ENCODE measurements at places on chromosomes 7 and 10.

- H3K4me3 ChIP-seq: no peak overlapping the region
- H3K27ac ChIP-seq: no peak overlapping the region
- H3K4me1 ChIP-seq: peaks cover 19% of the 10 kb centered on the region
These were observed 64.6 kb upstream of the STEAP1B start for GRCh38 chr7:22564511-22565045.

DNA sequence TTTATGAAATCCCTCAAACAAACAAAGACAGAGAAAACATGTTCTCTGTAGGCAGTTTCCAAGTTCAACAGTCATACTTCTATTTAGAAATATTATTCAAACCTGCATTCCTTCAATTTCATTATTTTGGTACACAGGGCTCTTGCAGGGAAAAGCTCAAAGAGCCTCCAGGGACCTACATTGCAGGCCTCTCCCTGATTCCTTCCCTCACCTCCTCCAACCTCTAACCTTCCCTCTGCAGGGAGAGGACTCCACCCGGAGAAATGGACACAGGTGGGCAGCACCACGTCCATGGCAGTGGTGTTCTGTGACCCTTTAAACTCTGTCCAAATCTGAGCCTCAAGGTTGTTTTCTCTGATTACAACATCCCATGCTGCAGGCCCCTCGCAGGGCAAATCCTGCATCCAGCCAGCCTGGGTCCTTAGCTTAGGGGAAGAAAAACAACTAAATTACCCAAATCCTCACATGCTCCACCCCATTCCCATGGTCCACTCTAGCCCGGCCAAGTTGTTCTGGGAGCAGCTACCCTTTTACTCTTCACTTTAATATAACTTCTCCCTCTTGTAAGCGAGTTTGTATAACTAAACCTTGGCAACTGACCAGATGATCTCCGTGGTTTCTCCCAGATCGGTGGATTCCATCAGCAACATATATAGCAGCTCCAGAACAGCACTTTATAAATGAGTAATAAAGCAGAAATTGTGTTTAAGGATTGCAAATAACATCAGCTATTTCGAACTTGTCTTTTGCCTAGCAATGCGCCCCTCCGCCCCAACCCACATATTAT, 129.8 kb downstream of the CUBN start:
- H3K27me3 ChIP-seq: no peaks in the 10 kb centered on the region
- no peaks in the 10 kb centered on the region for H3K36me3 ChIP-seq
- DNase-seq: no peak
- H3K4me3 ChIP-seq: no peak overlapping the region
- H3K27ac ChIP-seq: no peak overlapping the region

GRCh38 chr10:124918191-124918830, 23.6 kb upstream of the ZRANB1 start:
- DNase-seq: no peak
- peaks cover 7% of the 10 kb centered on the region for H3K4me1 ChIP-seq
- peak overlapping the region; percentile 94 for H3K27ac ChIP-seq

- no peak overlapping the region for H3K4me3 ChIP-seq
- H3K4me1 ChIP-seq: no peaks in the 10 kb centered on the region
- no peaks in the 10 kb centered on the region for H3K27me3 ChIP-seq
- no peak for DNase-seq
- no peak overlapping the region for H3K27ac ChIP-seq
These were observed 56.3 kb downstream of the SFMBT2 start for GRCh38 chr10:7354330-7355047.

GRCh38 chr10:113735913-113736312, 15.6 kb upstream of the PLEKHS1 start:
- no peak for DNase-seq
- no peaks in the 10 kb centered on the region for H3K36me3 ChIP-seq
- H3K27me3 ChIP-seq: no peaks in the 10 kb centered on the region
- H3K27ac ChIP-seq: no peak overlapping the region

DNA sequence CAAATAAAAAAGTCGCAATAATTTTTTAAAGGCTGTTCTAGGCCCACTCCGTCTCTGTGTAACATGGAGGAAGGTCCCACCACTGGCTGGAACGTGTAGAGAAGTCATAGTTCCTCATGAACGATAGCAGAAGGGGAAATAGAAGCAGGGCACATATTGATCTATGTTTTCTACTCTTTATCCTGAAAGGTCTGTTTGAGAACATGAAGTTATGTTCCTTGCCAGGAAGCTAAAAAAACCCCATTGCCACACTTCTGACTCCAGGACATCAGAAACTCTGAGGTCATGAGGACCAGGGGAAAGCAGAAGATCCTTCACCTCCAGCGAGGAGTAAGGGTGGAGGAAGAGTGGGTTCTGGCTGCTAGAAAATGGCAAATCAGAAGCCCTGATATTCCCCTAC, 10.8 kb downstream of the ANKRD22 start:
- H3K27me3 ChIP-seq: no peaks in the 10 kb centered on the region
- no peak overlapping the region for H3K27ac ChIP-seq
- no peaks in the 10 kb centered on the region for H3K4me1 ChIP-seq
- DNase-seq: no peak
- no peaks in the 10 kb centered on the region for H3K36me3 ChIP-seq

GRCh38 chr7:14144109-14144508, 154.6 kb upstream of the ETV1 start:
- no peaks in the 10 kb centered on the region for H3K36me3 ChIP-seq
- no peak for DNase-seq
- H3K4me3 ChIP-seq: no peak overlapping the region
- H3K27me3 ChIP-seq: no peaks in the 10 kb centered on the region
- H3K4me1 ChIP-seq: no peaks in the 10 kb centered on the region

GRCh38 chr10:98286419-98286818, 18.4 kb upstream of the LOXL4 start:
- H3K4me1 ChIP-seq: no peaks in the 10 kb centered on the region
- H3K36me3 ChIP-seq: no peaks in the 10 kb centered on the region
- H3K4me3 ChIP-seq: no peak overlapping the region
- H3K27me3 ChIP-seq: no peaks in the 10 kb centered on the region

GRCh38 chr10:84155521-84155920, 16.2 kb downstream of the GHITM start:
- H3K27ac ChIP-seq: no peak overlapping the region
- DNase-seq: no peak
- H3K4me1 ChIP-seq: no peaks in the 10 kb centered on the region
- peaks cover 33% of the 10 kb centered on the region for H3K36me3 ChIP-seq
- no peaks in the 10 kb centered on the region for H3K27me3 ChIP-seq
